Stimulated activated naive CD4-positive, alpha-beta T cell treated with Interleukin-2 at 50 U/mL for 16 hours (primary cell): ENCODE measurements at places on chromosomes 12 and 14.

DNA sequence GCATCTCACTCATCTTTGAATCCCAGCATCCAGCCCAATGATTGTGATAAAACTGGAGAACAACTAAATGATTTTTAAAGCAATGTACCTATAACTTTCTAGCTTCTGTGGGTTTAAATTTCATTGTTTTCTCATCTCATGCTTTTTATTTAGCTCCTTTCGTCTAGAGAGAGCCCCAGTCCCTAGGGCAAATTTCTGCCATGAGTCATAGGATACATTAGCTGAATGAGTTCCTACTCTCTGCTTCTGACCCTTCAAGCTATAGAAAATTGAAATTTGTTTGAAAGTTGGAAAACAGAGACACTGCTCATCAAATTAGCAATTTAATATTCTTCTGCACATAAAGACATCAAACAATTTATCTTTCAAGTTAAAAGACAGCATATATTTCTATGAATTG, 113.9 kb downstream of the KIF21A start:
- DNase-seq, result no peak

- peak; percentile 92 for DNase-seq
These were observed at the start of gene ZFP36L1 for GRCh38 chr14:68792979-68793733. Gene ZFP36L1, minus strand, starts transcription at chr14:68793067. Its CDS starts 129 bp downstream, at chr14:68792938.

DNA sequence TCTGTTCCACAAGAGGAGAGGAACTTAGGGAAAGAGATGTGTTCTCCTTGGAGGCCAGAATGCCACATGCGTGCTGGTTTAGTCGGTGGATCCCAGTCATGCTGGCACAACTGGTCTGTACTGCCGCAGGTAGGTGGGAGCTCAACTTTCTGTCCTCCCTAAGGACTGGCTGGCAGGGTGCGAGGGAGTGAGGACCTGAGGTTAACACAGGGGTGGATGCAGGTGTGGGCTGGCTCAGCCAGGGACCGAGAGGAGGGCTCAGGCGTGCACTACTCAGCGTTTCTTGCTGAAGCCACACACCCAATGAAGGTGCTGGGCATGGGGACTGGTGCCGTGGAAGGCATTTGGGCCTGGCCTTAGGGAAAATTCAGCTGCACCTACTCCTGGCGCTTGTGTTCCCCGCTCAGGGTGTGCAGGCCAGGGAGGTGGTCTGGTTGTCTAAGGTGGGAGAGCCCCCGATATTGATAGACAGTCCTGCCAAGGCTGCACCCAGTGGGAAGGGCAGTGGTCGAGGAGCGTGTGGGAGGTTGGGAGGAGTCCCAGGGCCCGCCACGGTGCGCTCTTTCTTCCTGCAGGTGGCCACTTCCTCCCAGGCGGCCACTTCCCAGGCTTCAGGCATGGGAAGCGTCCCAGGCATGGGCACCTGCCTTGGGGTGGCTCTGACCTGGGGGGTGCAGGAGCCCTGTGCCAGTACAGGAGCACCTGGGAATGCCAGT, 138.4 kb downstream of the ADGRD1 start:
- DNase-seq, result no peak

- DNase-seq, result no peak
These were observed 936.5 kb downstream of the DIO2 start for GRCh38 chr14:79274641-79275291.

DNA sequence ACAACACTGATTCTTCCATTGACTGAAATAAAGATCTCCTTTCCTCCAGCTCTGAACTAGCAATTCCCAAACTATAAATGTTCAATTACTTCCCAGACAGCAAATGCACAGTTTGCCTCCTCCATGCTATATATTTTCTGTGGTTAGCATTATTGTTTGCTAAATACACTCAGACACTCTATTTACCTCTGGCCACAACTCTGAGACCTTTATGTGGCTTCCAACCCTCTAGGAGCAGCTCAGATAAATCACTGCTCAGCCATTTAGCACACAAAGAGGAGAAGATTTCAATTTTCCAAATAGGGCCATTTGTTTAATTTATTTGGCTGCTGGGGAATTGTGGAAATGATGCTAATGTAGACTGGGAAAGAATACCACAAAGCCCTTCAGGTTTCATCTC, 202.0 kb downstream of the SPTSSA start:
- DNase-seq, result no peak

DNA sequence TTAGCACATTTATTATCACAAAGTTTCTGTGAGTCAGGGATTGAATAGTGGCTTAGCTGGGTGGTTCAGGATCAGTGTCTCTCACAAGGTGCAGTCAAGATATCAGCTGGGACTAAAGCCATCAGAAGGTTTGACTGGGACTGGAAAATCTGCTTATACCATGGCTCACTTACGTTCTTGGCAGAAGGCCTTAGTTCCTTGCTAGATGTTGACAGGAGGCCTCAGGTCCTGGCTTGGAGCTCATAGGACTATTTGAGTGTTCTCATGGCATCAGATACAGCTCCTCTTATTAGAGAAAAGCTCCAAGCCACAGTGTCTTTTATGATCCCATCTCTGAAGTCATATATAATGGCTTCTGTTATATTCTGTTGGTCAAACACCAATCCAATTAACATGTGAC, 127.3 kb downstream of the SLC6A15 start:
- DNase-seq, result no peak

DNA sequence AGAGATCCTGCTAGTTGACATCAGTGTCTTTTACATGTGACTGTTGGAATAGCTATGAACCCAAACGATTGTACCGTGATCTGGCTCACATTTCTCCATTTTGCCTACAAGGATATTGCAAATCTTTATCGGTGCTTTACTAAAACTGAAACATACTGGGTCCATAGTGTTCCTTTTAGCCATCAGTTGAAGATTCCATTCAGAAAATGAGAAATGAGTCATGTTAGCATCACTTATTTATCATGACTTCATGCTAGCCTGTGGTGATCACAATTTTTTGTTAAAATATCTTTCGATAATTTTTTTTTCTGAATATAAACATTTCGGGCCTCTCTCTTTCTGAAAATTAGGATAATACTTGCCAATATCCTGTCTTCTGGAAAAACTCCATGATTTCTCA, 210.3 kb downstream of the EGLN3 start:
- no peak for DNase-seq

DNA sequence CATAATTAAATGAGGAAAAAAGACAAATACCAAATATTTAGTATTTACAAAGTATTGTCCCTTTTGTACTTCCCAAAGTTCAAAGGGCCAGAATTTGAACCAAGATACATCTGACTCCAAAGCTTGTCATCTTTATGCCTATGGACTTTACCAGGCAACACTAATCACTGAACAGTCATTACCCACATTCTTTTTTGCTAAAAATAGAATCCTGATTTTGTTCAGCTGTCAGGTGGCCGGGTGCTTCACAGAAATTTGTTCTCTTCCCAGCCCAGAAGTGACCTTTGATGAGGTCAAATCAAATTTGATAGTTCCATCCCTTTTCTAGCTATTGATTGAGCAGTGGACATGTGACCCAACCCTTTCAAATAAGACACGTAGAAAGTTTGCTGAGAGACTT, 121.6 kb downstream of the LLPH start:
- no peak for DNase-seq

GRCh38 chr14:67622675-67623074, 3.0 kb downstream of the ARG2 start:
- DNase-seq, result no peak

GRCh38 chr12:2892246-2892645, 1.6 kb downstream of the TULP3 start:
- no peak for DNase-seq

DNA sequence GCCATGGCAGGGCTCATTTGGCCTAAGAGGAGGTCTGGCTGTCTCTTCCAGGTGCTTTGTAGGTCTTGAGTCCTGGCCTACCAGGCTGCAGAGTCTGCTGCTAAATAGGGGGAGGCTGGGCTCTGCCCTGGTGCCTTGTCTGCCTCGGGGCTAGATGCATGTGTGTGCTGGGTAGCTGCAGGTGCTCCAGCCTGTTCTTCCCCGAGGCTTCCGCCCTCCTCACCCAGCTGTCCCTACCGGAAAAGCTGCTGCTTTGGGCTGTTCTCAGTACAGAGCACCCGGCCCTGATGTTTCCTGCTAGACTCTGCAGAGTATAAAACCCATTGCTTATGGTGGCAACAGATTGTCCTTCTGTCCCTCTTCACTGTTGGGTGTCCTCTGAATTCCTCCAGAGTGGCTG, 37.7 kb downstream of the RAB35 start:
- no peak for DNase-seq

DNA sequence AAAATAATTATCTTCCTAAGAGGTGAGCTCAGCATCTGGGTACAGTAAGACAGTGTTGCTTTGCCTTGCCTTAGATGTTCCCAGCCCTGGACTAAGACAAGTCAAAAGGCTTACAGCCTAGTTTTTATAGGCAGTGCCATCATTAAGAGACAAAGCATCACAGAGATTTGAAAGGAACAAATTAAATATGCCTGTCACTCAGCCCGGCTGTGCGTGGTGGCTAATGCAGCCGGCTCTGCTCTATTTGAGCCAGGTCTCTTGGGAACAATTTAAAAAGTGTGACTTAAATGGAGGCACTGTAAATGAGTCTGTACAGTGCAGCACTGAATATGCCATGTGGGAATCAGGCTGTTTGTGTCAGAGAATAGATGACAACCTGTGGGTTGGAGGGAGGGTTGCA, 1687.4 kb upstream of the FLRT2 start:
- DNase-seq, result no peak

- DNase-seq, result no peak
These were observed 184.6 kb downstream of the NPAS3 start for GRCh38 chr14:33123281-33123680.

DNA sequence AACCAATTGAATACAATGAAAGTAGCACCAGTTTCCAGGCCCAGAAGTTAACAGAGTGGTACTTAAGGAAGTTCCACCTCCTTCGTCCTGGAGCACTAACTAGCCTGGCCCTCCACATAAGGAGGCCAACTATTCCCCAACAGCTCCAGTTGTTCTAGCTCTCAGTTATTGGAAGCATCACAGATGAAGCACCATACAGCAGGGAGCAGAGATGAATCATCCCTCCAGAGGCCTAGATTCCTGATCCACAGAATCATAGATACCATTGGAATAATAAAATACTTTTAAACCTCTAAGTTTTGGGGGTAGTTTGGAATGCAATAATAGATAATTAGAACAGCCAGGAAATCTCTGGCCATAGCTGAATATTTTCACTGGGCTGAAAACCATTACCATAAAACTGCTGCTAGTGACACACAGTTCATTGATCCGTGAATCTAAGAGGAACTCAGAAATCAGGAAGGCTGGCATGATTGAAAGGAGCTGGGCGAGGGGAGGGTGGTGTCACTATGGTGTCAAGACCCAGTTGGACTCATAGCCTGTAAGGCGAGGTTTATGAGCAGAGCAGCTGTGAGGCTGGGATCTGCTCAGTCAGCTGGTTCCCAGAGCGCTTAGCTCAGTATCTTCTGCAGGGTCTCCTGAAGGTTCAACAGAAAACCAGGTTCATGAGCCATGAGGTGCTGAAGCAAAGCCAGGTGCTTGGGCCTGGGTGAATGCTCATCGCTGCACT, 371.4 kb upstream of the TMTC1 start:
- DNase-seq, result no peak

- no peak for DNase-seq
These were observed 10.5 kb downstream of the RASSF9 start for GRCh38 chr12:85825746-85826145.

GRCh38 chr14:52075371-52075770, 6.5 kb upstream of the NID2 start:
- no peak for DNase-seq
